ENCODE measurements at places on chromosomes 11 and 22.

- DNase-seq, result no peak
These were observed 4.7 kb downstream of the CCDC34 start for GRCh38 chr11:27358296-27358695.

- no peak for DNase-seq
These were observed 15.6 kb downstream of the SMC1B start for GRCh38 chr22:45397806-45398205.

DNA sequence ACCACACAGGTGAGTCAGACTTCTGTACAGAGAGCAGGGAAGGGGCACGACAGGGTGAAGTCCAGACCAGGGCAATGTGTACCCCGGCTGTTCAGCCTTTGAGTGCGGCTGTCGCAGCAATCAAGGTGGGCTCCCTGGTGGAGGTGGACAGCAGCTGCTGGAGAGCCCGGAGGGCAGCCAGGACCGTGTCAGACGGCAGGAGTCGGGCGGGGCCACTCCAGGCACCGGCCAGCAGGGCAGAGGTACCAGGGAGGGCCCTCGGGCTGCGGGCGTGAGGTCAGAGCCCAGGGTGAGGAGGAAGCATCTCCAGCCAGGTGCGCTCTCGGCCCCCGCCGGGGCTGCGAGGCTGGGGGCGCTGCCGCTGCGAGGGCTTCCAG is 802 bp upstream of the PIM3 start:
- no peak for DNase-seq

GRCh38 chr11:79258576-79258975 is 182.3 kb downstream of the TENM4 start:
- no peak for DNase-seq

- no peak for DNase-seq
These were observed 14.2 kb downstream of the MRGPRG start for GRCh38 chr11:3204141-3205015.

GRCh38 chr11:82683029-82683428 is 50.6 kb downstream of the FAM181B start:
- no peak for DNase-seq

DNA sequence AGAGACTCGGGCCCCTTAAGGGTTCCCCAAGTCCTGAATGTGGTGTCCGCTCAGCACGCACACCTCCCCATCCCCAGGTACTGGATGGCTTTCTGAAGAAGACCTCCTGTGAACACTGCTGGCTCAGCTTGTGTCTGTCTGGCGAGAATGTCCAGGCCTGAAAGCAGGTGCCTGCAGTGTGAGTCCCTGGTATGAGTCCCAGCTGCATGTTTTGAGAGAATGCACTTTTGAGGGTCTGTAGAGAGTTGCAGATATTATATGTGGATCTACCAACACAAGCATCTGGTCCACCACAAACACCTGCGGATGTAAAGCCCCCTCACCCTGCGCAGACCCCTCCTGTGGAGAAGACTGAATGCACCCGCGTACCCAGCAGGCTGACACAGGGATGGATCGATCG is 1308.9 kb downstream of the TBC1D22A start:
- DNase-seq, result no peak

- no peak for DNase-seq
These were observed 796.3 kb upstream of the ANO3 start for GRCh38 chr11:25535467-25536272.

DNA sequence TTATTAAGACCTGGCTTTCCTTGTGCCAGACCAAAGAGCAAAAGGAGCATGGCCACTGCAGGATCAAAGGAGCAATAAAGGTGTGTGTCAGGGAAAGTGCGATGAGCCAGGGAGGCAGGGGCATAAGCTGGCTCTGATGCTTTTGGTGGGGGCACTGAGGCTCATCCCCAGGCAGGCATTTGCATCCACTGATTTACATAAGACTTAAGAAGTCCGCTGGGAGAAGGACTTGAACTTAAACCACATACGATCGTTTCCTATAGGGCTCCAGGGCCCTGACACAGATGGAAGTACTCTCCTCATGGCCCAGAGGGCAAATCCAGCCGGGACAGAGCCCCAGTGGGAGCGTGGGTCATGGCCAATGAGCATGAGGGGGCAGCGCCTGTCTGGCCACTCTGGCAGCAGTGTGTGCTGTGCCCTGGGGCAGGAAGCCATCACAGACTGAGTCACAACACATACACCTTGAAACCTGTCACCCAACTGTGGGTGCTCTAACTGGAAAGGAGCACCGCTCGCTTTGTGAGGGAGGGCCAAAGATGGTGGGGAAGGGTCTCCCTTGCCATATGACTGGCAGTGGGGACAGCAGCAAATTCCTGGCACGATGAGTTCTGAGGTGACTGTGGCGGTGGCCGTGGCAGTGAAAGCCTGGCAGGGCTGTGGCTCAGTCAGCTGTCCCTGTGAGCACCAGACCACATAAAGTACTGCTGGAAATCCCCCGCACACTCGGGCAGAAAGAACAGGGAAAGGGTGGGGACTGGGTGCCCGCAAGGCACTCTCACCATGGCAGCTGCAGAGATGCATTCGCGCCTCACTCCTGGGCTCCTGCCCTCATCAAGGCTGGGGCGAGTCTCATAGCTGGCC is 79.4 kb upstream of the LMO1 start:
- no peak for DNase-seq

DNA sequence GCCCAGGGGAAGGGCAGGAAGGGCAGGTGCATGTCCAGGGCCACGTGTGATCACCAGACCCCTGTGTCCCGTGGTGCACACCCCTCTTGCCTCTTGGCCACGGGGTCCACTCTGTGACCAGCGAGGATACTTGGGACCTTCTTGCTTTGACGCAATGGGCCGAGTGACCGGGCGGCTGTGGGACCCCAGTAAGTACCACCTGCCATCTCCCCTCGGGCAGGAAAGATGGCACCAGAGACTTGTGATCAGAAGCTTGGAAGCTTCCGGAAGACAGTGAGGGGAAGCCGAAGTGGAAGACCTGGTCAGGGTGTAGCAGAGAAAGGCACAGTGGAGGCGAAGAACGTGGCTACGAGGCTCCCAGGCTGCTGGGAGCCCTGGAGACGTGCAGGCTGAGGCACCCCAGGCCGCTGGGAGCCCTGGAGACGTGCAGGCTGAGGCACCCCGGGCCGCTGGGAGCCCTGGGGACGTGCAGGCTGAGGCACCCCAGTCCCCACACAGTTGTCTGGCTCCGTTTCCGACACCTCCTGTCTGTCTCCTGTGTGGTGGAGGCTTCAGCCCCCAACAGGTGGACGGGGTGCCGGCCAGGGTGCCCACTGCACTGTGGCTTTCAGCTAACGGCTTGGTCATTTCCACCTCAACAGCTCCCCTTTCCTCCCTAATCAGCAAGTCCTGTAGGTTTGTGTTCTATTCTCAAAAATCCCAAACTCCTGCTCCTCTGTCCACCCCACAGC is 663.5 kb downstream of the BRD1 start:
- no peak for DNase-seq

GRCh38 chr11:106217456-106217855 is 140.0 kb downstream of the AASDHPPT start:
- no peak for DNase-seq

GRCh38 chr22:48498526-48499331 is 1328.9 kb downstream of the BRD1 start:
- DNase-seq, result no peak

DNA sequence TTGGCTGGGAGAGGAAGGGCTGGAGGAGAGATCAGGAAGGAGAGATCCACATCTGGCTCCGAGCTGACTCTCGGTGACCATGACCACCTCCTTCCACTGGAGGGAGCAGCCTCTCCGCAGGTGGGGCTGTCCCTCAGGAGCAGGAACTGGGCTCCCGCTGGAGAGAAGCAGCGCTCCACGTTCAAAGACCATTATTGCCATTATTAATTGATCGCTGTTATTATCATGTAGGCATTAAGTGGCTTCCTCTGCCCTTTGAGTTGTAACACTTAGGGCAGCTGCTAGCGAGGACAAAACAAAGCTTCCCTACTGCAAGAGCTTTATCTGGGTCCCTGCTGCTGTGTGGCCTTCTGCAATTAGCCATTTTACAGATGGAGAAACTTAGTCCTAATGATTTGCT is 251.9 kb downstream of the ST3GAL4 start:
- peak; percentile 76 for DNase-seq

DNA sequence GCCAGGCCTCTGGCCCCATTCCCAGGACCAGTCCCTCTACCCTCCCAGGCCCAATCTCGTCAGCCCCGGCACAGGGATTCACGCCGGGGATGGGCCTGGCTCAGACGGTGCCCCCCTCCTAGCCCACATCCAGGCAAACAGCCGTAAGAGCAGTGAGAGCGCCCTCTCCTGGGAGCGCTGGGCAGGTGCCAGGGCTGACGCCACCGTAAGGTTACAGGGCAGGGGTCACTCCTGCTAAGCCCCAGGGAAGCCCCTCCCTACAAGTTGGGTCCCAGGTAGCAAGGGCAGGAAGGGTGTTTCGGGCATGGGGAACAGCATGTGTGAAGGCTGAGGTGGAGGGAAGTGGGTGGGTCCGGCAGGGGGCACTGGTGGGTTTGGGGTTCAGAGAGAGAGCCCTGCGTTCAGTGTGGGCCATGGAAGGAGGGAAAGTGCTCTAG is 19.2 kb upstream of the PPARA start:
- DNase-seq, result peak; percentile 67

- DNase-seq, result no peak
These were observed 523.7 kb downstream of the INSC start for GRCh38 chr11:15638386-15638787.

DNA sequence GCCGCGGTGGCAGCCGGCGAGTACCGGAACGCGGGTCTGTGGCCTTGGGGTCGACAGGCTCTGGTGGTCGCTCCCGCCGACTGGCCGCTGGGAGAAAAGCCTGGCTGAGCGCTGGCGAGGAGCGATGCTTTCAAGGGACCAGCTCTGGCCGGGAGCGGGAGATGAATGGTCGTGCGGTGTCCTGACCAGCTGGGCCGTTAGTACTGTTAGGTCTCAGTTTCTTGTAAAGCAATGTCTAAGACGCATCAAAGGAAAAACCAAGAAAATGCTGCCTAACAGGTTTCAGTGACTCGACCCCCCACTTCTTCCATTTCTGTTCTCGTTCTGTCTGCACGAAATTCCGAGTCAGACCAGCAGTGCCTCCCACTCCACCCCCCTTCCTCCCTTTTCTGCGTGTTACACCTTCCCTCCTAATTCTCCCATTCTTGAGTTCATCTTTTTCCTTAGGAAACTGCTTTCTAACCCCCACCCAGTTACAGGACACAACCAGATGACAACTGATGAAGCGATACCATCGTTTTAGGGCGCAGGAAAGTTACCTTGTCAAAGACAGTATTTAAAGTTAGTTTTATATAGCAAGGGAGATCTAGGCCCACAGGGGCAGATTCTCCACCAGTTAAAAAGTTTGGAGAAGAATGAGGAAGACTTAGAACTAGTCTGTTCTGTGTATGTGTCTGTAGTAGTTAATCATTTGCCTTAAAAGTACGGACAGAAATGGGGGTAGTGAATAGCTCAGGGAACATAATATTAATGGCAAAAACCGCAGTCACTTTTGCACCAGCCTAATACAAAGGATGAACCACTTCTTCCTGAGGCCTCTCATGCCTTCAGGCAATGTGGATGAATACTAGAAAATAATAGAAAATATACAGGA is 1.0 kb downstream of the CUL5 start:
- DNase-seq, result no peak

- no peak for DNase-seq
These were observed 428.5 kb downstream of the METTL15 start for GRCh38 chr11:28536504-28537267.

DNA sequence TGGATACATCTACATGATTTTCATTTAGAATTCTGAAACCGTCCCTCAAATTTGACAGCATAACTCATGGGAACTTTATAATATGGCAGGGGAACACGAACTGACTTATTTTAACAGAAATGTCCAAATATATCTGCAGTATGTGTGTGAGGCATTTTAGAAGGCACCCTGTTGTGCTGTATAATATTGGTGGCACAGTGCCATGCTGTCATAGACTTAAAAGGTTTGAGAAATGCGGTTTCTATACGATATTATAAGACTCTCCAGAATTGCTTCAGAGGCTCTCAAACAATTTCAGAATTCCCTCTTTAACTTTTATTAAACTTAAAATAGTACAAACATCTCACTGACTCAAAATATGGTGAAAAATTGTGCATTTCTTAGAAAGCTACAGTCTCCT is 181.6 kb downstream of the MSANTD4 start:
- no peak for DNase-seq

GRCh38 chr11:95330302-95330701 is 99.3 kb upstream of the SESN3 start:
- no peak for DNase-seq

- DNase-seq, result no peak
These were observed 224.4 kb upstream of the POU2AF2 start for GRCh38 chr11:111021131-111021530.

- no peak for DNase-seq
These were observed 277.6 kb downstream of the TTC28 start for GRCh38 chr22:28402060-28402459.

DNA sequence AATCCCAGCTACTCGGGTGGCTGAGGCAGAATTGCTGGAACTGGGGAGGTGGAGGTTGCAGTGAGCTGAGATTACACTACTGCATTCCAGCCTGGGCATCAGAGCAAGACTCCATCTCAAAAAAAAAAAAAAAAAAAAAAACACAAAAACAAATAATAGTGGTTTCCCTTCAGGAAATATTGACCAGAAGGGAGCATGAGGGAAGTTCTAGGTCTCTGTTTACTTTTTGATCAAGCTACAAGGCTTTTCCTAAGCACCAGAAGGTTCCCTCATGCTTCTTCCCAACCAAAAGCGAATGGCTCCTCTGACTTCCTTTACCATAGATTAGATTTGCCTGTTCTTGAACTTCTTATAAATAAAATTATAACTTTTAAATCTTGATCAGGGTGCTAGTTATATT is 18.3 kb downstream of the MYO18B start:
- no peak for DNase-seq

- DNase-seq, result no peak
These were observed 91.1 kb upstream of the KCNA4 start for GRCh38 chr11:30107899-30108298.

- DNase-seq, result no peak
These were observed 14.0 kb downstream of the EP300 start for GRCh38 chr22:41106122-41106968.

GRCh38 chr11:88418508-88418907 is 81.0 kb upstream of the CTSC start:
- no peak for DNase-seq

- no peak for DNase-seq
These were observed 3.5 kb upstream of the SLC22A6 start for GRCh38 chr11:62988276-62988675.

GRCh38 chr11:33545931-33546330 is 154.7 kb downstream of the C11orf91 start:
- no peak for DNase-seq

- no peak for DNase-seq
These were observed 21.8 kb downstream of the DHCR7 start for GRCh38 chr11:71426413-71426812.

DNA sequence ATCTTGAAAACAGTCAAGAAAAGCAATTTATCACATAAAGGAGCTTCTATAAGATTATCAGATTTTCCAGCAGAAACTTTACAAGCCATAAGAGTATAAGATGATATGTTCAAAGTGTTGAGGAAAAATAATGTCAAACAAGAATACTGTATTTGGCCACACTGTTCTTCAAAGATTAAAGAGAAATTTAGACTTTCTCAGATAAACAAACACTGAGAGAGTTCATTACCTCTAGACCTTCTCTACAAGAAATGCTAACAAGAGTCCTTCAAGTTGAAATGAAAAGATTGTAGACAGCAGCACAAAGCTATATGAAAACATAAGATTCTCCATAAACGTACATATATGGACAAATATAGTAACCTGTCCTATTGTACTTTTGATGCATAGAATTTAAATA is 8.0 kb upstream of the MTMR2 start:
- DNase-seq, result no peak
